ENCODE measurements at places on chromosomes 7 and 10. TPM values are rescaled to one million over a fixed set of nuclear protein-coding genes. Genes with fewer than 3 reads are reported as not detected.

MMD2 gene
- polyA plus RNA-seq = 0.07 TPM

SPDYE9 gene
- polyA plus RNA-seq = 0.07 TPM

SPDYE6 gene
- 0.16 TPM for polyA plus RNA-seq

SBDS gene
- polyA plus RNA-seq = 121 TPM

AMPH gene
- 1.3 TPM for polyA plus RNA-seq

FEZF1 gene
- polyA plus RNA-seq = 0.07 TPM

TMEM176A gene
- 27.9 TPM for polyA plus RNA-seq

TAS2R41 gene
- 0.02 TPM for polyA plus RNA-seq

RBP4 gene
- 3.1 TPM for polyA plus RNA-seq

EPHB4 gene
- polyA plus RNA-seq = 9.6 TPM

TSPAN13 gene
- 51.9 TPM for polyA plus RNA-seq

TRIM74 gene
- 3.2 TPM for polyA plus RNA-seq

TMEM229A gene
- polyA plus RNA-seq = 0.02 TPM

IGFBP1 gene
- 17.2 TPM for polyA plus RNA-seq

HSPA12A gene
- 4.4 TPM for polyA plus RNA-seq

SMKR1 gene
- polyA plus RNA-seq = 1.2 TPM

MYL10 gene
- 0.32 TPM for polyA plus RNA-seq

ANXA7 gene
- 85.2 TPM for polyA plus RNA-seq

SLC39A12 gene
- polyA plus RNA-seq = 0.23 TPM

ACSM6 gene
- polyA plus RNA-seq = 0.96 TPM

GIMAP1 gene
- 10.7 TPM for polyA plus RNA-seq

PRLHR gene
- polyA plus RNA-seq = 0.02 TPM

ENO4 gene
- polyA plus RNA-seq = 0.11 TPM

VSIR gene
- 51.8 TPM for polyA plus RNA-seq

TSPAN12 gene
- 7.8 TPM for polyA plus RNA-seq

All from thymus (tissue), 14 donors.